ENCODE measurements at places on chromosomes 16 and 17.
A peak's percentile ranks its signal among the peaks of the same experiment; 100 is the strongest.

- DNase-seq: no peak
Measured at GRCh38 chr16:49596648-49597291, 223.2 kb downstream of the C16orf78 start.

DNA sequence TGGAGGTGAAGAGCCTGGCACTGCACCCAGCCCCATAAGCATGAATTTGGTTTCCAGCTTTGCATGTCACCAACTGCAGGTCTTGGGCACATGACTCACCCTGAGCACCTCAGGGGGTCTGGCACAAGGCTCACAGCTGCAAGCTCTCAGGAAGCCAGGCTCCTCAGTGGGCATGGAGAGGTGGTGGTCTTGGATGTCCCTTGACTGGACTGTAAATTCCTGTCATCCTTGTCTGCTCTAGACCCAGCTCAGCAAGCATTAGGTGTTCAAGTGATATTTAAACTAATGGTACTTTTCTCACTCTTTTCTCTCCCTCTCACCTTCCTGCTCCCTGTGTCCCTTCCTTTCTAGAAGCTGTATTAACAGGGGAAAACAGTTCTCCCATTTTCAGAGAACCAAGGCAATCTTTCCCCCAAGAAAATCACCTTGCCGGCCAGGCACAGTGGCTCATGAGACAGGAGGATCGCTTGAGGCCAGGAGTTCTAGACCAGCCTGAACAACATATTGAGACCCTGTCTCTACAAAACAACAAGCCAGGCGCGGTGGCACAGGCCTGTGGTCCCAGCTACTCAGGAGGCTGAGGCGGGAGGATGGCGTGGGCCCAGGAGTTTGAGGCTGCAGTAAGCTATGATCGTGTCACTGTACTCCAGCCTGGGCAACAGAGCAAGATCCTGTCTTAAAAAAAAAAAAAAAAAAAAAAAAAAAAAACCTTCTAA is 5.1 kb upstream of the KIFC3 start:
- DNase-seq: no peak

GRCh38 chr16:89951509-89951908 is 3.0 kb downstream of the DEF8 start:
- no peak for DNase-seq

- no peak for DNase-seq
Measured at GRCh38 chr17:6534846-6535514, 21.4 kb downstream of the PITPNM3 start.

DNA sequence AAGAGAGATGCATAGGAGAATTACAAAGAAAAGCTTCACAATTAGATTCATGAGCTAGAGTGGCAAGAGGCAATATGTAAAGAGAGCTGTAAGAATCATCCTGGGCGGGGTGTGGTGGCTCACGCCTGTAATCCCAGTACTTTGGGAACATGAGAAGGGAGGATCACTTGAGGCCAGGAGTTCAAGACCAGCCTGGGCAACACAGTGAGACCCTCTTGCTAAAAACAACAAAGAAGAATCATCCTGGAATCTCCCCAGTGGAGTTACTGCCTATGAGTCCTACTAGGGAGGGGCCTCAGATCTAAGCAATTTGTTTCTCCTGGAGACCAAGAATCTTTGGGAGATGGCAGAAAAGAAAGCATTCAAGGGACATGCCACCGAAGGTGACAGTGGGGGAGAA is 119.1 kb downstream of the HIC1 start:
- DNase-seq: peak; percentile 63

DNA sequence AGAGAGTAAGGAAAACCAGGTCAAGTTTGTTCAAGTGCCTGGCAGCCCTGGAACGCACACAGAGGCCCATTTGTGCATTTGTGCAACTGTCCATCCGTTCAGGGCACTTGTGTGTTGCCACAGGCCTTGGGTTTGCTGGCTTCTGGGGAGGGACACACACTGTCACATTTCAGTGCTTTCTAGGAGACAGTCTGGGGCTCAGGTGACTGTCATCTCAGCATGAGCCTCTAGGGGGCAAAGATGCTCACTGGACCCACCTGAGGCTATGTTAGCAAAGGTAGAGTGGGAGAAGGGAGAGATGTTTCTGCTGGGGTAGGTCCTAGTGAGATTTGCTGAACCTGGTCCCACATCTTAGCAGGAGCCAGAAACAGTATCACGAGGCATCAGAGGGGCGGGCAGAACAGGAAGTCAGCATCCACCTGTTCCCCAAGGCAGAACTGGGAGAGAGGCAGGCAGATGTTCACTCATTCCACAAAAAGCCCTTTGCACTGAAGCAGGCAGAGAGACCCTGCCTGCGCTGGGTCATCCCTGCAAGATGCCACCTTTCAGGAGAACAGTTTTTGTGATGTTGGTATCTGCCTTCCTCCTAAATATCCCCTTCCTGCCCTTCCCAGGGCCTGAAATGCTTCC is 48.5 kb downstream of the RAI1 start:
- DNase-seq: no peak

GRCh38 chr17:5381542-5381941 is 37.9 kb downstream of the NUP88 start:
- DNase-seq: no peak

DNA sequence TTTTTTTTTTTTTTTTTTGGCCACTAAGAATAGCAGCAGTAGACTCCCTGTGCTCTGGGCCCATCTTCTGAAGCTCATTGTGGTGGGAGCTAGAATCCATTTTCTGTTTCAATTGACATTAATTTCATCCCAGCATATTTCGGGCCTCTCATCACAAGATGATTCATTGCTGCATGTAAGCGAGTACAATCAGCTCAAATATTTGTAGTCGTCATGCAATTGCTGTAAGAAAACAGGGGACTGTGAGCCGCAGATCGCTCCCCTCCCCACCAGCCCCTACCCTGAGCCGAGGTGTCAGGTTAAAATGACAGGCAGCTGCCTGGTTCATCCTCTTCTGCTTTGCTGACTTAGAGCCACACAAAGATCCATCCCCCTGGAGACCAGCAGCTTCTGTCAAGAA is 358.8 kb upstream of the CDH5 start:
- DNase-seq: peak; percentile 59

GRCh38 chr17:12296209-12296625 is 275.5 kb downstream of the MAP2K4 start:
- DNase-seq: no peak

DNA sequence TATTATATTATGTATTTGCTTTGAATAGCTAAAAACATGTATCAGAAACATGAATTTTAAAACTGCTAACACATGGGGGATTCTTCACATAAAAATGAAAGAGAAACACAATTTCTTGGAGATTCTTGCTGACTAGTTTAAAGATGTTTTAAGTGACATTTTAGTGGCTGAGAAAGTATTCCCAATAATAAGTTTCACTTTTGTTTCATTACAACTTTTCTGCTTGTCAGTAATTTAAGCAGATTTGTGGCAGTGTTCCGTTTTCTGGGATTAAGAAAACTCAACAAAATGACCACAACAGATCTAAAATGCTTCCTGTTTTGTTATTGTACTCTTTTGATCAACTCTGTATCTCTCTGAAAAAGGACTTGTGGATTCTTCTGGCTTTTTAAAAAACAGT is 75.9 kb downstream of the NLK start:
- DNase-seq: no peak

DNA sequence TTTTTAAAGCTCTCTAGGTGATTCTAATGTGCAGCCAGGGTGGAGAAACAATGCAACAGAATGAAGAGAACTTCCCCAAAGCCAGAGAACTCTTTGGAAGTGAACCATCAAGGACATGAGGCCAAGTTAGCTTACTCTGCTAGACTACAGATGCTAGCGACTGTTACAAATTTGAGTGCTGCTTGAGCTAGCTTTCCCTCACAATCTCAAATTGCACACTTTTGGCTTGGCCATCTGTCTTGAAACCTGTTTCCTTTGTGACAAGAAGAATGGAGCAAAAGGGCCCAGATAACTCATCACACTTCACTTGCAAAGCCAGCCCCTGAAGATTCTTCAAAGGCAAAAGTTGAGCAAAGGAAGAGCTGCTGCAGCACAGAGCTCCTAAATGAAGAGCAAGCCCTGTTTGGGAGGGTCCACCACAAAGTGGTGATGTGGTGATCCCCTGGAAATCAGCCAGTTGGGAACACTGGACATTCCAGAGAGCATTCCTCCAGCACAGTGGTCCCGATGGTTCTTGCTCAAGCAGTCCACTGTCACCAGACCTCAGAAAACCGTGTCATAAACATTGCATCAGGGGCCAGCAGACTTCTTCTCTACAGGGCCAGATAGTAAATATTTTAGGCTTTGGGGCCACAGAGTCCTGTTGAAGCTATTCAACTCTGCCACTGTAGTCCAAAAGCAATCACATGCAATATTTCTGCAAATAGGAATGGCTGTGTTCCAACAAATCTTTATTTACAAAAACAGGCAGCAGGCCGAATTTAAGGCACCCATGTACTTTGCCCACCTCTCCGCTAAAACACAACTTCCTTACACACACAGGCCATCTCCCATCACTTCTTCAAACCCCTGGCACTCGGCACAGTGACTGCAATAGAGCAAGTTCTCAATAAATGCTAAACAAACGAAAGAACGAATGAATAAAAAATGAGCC is 21.2 kb downstream of the SLC39A11 start:
- DNase-seq: peak; percentile 41

DNA sequence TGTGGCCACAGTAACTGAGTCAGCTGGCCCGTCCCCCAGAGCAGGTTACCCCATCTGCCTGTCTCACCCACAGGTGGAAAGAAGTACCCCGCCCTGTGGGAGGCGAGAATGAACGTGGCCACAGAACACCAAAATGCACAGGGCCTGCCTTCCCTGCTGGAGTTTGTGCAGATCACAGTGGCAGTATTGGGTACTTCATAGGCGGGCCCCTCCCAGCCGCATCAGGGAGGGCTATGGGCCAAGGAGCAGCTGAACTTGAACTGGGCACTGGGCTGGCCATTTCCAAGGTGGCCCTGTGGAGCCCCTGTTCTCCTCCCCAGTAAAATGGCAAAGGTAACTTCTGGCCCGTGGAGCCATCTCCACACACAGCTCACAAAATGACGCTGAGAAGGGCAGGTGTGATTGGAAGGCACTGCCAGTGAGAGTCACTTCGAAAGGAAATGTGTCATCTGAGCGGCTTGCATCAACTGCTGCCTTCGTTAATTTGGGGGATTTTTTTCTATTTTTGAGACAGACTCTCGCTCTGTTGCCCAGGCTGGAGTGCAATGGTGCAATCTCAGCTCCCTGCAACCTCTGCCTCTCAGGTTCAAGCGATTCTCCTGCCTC is 162.9 kb downstream of the ENGASE start:
- DNase-seq: no peak

DNA sequence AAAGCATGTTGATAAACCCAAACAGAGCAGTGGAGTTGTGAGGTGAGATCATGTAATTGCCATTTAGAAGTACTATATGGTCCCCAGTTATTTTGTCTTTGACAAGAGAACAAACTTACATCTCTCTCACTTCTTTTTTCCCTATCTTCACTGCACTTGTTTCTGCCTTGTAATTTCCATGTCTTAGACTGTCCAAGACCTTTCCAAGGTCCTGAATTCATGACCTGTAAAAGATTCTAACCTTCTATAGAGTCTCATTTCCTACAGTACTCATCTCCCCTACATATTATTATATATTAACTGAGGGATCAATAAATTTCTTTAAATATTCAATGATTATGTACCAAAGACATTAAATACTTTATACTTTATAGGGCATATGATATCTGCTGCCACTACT is 295.3 kb upstream of the KIF2B start:
- DNase-seq: no peak

DNA sequence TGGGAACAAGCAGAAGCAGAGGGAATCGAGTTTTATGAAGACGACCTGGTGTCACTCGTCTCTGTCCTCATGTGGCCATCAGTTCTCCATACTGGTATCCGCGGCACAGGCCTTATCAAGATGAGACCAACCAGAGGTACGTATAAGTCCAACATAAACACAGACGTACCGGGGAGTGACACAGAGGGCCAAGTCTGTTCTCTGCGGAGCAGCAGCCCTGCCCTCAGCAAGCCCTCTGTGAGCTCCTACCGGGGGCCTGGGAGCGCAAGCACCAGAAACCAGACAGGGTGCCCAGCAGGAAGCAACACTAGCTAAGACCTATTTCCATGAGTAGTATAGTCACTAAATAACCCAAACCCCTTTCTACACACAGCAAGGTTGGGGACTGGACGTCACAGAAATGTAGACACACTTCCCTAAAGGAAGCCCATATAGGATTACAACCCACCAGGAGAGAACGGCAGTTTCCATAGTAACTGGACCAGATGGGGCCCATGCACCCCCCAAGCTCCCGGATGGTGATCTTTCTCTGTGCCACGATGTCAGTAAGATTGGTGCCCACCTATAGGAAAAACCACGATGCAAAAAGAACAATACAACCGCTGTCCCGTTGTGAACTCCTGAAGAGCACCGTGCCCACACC is 911 bp downstream of the ARL16 start:
- peak; percentile 11 for DNase-seq

DNA sequence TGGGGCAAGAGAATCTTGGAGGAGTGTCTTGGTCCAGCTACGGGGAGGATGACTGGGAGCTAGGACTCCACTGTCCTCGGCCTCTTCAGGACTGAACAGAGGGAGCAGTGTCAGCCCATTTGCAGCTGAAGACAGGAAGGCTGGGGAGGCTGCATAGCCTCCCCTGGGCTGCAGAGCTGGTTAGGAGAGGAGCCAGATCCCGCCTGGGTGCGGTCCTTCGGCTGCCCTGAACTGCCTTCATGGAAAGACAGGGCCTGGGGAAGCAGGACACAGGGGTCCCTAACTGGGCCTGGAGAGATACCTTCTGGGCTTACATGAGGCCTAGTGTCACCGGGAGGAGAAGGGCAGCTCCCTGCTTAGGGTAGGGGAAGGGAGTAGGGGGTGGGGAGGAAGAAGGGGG is 26.6 kb downstream of the UNC13D start:
- no peak for DNase-seq

GRCh38 chr16:14301169-14302030 is 230.3 kb downstream of the MRTFB start:
- DNase-seq: no peak

- no peak for DNase-seq
Measured at GRCh38 chr17:31250229-31250628, 46.8 kb downstream of the OMG start.

All from fibroblast of pulmonary artery (primary cell).